ENCODE measurements at places on chromosomes 12 and 14.

DNA sequence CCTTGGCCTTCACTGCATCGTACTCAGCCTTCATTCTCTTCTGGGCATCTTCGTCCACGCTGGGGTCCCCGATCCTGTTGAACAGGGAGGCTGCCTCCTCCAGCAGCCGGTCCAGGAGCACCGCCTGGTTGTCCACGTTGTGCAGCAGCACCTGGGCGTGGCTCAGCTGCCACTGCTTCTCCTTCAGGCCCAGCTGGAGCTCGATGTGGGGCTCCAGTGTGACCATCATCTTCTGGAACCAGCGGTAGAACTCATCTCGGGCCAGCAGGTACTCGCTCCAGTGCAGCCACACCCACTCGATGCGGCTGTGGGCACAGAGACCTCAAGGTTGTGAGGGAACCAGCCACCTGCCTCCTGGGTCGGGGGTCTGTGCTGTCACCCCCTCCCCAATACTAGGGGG is 50.5 kb downstream of the SYNE3 start:
- no peak for DNase-seq

GRCh38 chr12:103840876-103841689 is at the start of gene NT5DC3:
Gene NT5DC3, minus strand, starts transcription at chr12:103841234. Its CDS starts 78 bp downstream, at chr12:103841156.
- DNase-seq = peak; percentile 71

GRCh38 chr12:23855813-23856212 is 93.7 kb downstream of the SOX5 start:
- no peak for DNase-seq

DNA sequence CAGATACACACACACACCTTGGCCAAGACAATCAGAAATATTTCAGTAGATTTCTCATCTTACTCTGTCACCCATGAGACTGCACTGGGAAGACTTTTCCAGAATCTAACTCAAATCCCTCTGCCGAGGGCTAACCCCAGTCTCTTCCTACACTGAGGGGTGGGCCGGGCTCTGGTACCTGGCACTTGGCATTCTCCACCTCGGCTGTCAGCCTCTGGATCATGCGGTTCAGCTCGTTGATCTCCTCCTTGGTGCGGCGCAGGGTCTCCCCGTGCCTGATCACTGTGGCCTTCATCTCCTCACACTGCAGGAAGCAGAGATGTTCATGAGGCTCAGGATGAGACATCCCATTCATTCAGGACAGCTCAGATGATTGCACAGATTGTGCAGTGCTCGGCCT is 4.9 kb downstream of the KRT83 start:
- DNase-seq = no peak

- no peak for DNase-seq
Observed at GRCh38 chr14:51595881-51596455, 55.7 kb upstream of the FRMD6 start.

DNA sequence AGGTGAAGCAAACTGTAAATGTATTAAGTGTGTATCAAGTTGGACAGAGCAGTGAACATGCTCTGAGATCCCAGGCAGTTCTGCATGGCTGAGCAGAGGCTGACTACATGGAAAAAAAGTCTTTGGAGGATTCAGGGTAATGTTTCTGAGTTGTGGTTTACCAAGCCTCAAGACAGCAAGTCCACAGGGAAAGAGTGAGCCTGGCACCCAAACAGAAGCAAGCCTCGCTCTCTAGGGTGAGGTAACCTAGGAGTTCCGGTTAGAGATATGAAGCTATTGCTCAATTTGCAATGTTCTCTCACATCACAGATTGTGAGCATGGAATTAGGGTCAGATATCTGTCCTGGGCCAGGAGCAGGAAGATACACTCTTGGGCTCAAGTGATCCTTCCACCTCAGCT is 158.6 kb downstream of the MON2 start:
- DNase-seq = no peak

- no peak for DNase-seq
Observed at GRCh38 chr12:2336409-2336829, 283.6 kb downstream of the CACNA1C start.

DNA sequence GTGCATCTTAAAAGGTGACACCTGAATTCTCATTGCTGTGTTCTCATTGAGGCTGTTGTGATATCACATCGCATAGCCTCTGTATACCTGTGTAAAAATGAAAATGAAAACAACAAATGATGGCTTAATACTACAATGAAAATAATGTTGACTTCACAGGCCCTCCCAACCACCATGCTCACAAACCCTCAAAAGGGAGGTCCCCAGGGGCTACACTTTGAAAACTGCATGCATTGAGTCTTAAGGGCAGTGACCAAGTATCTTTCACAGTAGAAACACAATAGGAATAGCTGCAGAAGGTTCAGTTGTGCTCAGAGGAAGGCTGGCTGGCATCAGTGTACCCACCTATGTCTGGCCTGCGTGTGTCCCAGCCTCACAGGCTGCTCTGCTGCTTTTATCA is 27.6 kb upstream of the KCNK13 start:
- DNase-seq = no peak

DNA sequence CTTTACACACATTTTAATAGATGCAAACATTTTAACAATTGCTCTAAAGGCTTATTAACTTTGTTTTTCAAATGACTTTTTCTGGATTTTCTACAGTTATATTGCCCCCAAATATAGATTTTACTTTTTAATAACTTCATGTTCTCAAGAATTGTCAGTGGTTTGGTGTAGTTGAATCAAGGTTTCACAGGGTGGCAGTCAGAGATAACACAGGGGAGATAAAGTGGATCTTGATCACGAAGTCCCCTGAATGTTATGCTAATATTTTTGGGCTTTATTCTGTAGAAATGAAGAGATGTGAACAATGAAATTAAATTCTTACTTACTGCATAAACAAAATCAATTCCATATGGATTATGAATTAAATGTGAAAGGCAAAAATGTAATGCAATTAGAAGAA is 248.1 kb downstream of the AEBP2 start:
- no peak for DNase-seq

DNA sequence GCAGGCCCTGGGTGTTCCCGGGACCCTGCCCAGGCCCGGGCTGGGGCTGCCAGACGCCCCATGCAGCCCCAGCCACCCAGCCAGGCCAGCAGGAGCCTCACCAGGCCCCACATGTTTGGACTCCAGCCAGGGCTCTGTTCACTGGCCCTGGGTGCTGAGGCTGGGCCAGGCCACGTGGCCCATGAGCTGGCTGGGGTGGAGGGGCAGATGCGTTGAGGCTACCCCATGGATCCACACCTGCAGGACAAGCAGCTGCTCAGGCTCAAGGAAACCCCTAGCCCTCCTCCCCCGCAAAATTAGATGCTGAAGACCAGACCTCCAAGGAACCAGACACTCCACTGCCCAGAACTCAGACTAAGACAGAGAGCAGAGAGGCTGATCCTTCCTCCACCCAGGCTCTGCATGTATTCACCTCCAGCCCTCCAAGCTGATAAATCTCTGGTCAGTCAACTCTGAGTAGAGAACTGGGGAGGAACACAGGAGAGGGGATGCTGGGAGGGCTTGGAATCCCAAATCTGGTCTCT is 1.6 kb downstream of the CDH24 start:
- no peak for DNase-seq

DNA sequence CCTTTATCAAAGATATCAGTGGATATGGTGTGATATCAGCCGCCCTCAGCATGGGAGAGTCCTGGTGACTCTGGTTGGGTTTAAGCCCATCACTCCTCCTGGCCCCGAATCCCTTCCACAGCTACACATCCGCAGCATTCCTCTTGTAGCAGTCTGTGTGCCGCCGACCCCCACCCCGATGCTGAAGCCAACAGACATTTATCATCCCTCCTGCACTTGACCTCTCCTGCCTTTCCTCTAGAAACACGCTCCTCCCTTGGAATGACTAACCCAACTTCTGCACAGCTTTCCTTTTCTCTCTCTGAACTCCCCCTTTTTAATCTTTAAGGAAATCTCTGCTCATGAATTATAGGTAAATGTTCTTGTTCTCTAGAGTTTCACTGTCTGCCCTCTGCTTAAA is 250.9 kb upstream of the FOXN3 start:
- DNase-seq = no peak

GRCh38 chr14:105314287-105315200 is at the start of gene PACS2:
Gene PACS2, plus strand, starts transcription at chr14:105314748. Its CDS starts 171 bp downstream, at chr14:105314919.
- peak; percentile 63 for DNase-seq

GRCh38 chr12:19196959-19197630 is 67.6 kb downstream of the PLEKHA5 start:
- no peak for DNase-seq

GRCh38 chr12:125133616-125134015 is 68.4 kb downstream of the AACS start:
- no peak for DNase-seq

DNA sequence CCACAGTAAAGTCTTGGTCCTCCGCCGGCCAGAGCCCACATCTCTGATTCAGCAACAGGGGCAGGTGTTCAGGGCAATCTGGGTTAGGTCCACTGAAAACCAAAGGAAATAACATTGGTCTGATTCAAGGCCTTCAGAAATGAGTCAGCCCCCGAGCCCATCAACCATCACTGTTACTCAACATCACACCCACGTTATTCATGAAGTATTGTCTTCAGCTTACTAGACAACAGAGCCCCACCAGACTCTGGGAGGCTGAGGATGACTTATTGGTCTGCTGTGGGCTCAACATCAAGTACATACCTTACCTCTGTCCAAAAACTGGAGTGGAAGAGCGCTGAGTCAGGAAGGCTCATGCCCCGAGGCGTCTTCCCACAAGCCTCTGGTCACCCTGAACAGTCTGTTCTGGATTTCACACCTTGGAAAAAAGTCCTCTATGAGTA is 97.5 kb downstream of the ZFP36L1 start:
- peak; percentile 15 for DNase-seq

- DNase-seq = peak; percentile 31
Observed at GRCh38 chr14:24307575-24308341, at the start of gene CIDEB. Gene CIDEB, minus strand, starts transcription at chr14:24307977. Its CDS starts 119 bp downstream, at chr14:24307858.

DNA sequence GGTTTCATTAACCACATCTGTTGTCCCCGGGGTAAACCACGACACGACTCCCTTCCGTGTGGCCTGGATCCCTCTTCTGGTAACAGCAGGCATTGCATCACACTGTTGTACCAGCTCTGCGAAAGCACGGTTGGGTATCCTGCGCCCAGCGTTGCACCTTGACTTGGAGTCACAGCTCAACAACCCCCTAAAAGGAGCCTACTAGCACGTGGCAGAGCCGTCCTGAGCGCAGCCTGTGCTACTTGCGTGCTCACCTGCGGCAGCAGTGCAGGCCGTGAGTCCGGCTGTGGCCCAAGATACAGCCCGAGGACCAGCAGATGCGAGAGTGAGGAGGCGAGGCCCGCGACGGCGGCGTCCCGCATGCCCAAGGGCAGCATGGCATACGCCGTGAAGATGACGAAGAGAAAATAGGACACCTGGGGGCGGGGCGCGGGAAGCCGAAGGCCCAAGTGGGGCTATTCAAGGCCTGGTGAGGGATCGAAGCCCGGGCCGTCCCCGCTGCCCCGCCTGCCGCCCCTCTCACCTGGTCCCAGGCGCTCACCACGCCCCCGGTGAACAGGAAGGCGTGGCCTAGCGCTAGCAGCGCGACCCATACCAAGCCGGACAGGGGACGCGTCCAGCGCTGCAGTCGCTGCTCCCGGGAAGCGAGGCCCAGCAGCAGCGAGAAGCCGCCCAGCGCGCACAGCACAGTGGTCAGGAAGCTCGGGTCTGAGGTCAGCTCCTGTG is 2.4 kb downstream of the ADCY4 start:
- peak; percentile 55 for DNase-seq

- DNase-seq = peak; percentile 16
Observed at GRCh38 chr12:110281549-110282299, 677 bp downstream of the ATP2A2 start.

DNA sequence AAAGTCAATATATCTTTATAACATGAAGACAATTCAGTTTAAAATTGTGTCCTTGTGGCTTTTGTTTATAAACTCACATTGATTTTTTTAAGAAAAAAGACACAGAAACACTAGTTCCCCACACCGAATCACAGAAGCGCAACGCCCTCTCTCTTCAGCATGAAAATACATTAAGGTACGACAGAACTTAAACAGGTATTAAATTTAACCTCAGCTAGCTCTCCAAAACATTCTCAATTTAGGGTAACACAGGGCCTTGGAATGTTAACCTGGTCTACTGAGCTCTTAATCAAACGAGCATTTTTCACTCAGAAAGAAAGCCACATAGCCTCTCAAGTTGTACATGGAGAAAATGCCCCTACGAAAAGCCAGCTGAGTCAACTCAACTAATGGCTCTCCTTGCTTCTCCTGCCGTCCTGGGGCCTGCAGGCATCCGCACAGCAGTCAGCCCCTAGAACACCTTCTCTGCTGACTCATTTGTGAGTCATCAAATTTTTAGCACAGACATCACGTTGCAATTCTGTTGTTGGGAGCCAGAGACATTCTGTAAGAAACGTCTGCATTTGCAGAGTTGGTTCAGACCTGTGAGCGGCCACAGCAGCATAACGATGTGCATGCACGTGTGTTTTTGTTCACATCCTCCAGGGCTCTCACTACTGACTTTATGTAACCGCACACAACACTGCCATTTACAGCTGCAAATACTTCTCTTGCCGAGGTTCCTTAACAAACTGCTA is 141.6 kb downstream of the ITPR2 start:
- no peak for DNase-seq

GRCh38 chr12:91202390-91202789 is 19.8 kb upstream of the DCN start:
- no peak for DNase-seq

- no peak for DNase-seq
Observed at GRCh38 chr12:15274561-15274967, 47.7 kb upstream of the PTPRO start.

- DNase-seq = no peak
Observed at GRCh38 chr14:72916174-72916573, 10.1 kb upstream of the DCAF4 start.

GRCh38 chr12:103928682-103929045 is 1.5 kb upstream of the HSP90B1 start:
- peak; percentile 22 for DNase-seq

DNA sequence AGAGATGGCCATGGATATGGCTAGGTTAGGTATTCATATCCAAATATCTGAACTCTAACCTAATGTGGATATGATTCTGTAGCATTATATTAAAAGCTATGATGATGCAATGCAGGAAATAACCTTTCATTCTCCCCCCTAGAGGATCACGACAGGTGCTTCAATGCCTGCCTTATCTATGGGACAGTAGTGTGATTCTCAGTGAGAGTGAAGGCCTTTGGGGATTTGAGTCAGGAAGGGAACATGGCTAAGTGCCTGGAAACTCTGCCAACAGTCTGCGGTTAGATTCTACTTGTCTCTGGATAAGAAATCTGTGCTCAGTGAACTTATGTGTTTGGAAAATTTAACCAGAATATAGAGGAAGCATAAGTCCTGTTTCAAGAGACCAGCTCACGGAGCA is 81.8 kb downstream of the SLC38A1 start:
- DNase-seq = no peak

GRCh38 chr14:76720382-76720813 is 40.9 kb upstream of the VASH1 start:
- DNase-seq = no peak

GRCh38 chr12:50397117-50397650 is 775 bp upstream of the FAM186A start:
- no peak for DNase-seq

- no peak for DNase-seq
Observed at GRCh38 chr14:64758025-64758521, 53.8 kb downstream of the PLEKHG3 start.

DNA sequence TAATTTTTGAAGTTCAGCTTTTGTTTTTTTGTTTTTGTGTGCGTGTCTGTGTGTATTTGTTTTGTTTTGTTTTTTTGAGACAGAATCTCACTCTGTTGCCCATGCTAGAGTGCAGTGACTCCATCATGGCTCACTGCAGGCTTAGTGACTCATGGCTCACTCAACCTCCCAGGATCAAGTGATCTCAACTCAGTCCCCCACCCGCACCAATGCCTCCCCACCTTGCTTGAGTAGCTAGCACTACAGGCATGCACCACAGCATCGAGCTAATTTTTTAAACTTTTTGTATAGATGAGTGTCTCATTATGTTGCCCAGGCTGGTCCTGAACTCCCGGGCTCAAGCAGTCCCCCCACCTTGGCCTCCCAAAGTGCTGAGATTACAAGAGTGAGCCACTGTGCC is 981.4 kb downstream of the BCL11B start:
- no peak for DNase-seq
